ENCODE measurements at places on chromosomes 4 and X. TPM values are rescaled to one million over a fixed set of nuclear protein-coding genes. Genes with fewer than 3 reads are reported as not detected.

GRCh38 chr4:4302416-4302815 is 12.4 kb downstream of the ZBTB49 start:
- no peak for DNase-seq

The GPM6B gene
- polyA plus RNA-seq: 0.18 TPM

The C4orf51 gene
- not detected for polyA plus RNA-seq

The PABPC4L gene
- not detected for polyA plus RNA-seq

The FGF13 gene
- polyA plus RNA-seq: not detected
